ENCODE measurements at places on chromosomes 3 and 15.

- DNase-seq: peak; percentile 3
Observed at GRCh38 chr15:66008940-66009562, 139.8 kb downstream of the RAB11A start.

- DNase-seq: peak; percentile 45
Observed at GRCh38 chr3:40152482-40153133, 156.9 kb upstream of the EIF1B start.

GRCh38 chr3:114551770-114552526 lies 258.1 kb downstream of the TIGIT start:
- peak; percentile 82 for DNase-seq

GRCh38 chr3:98588065-98588464 lies 5.3 kb downstream of the CPOX start:
- no peak for DNase-seq

- DNase-seq: peak; percentile 80
Observed at GRCh38 chr15:57510647-57511046, 81.1 kb upstream of the MYZAP start.

DNA sequence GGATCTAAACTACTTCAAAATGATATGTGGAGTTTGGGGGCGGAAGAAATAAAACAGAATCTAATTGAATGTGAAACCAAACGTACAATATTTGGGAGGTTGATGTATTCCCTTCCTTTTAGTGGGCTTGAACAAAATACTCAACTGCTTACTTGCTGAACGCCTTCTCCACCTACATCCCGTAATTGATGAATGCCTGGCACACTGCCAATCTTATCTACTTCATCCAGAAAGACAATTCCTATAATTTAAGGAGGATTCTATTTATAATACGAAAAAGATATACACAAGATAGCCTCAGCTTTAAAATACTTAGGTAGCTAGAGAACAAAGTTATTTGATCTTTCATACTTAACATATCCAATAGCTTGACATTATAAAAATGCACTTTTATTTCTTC lies 23.1 kb upstream of the PDCD7 start:
- no peak for DNase-seq

GRCh38 chr15:69893086-69893485 lies 204.6 kb downstream of the TLE3 start:
- DNase-seq: no peak

GRCh38 chr15:33382491-33382890 lies 71.7 kb downstream of the RYR3 start:
- no peak for DNase-seq

GRCh38 chr3:81699536-81700320 lies 61.7 kb downstream of the GBE1 start:
- DNase-seq: no peak

- DNase-seq: no peak
Observed at GRCh38 chr3:152193673-152194267, 75.0 kb upstream of the MBNL1 start.

GRCh38 chr3:45078910-45079522 lies 52.9 kb downstream of the CLEC3B start:
- no peak for DNase-seq

GRCh38 chr3:166580561-166580960 lies 743.3 kb upstream of the BCHE start:
- no peak for DNase-seq

DNA sequence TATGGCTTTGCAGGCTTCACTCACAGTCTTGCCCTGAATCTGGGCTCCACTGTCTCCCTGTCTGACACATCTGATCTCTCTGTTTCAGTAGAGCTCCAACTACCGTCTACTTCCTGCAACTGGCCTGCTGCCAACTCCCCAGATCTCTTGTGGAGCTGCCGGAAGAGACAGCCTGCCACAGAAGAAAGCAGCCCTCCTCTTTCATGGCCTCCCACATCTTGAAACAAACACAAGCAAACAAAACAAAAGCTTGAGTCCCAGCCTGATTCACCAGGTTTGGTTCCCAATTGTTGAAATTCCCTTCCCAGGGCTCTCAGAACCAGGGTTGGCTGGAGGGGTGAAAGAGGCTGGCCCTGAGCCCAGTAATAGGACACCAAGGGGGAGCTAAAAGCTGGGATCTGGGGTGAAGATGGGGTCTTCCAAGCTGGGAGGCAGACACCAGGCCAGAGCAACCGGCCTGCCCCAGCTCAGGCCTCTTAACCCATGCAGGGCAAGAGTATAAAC lies 55.3 kb upstream of the CA12 start:
- peak; percentile 87 for DNase-seq

GRCh38 chr3:107294117-107294516 lies 83.1 kb upstream of the CCDC54 start:
- DNase-seq: no peak

- DNase-seq: no peak
Observed at GRCh38 chr3:186544281-186544680, at the start of gene CRYGS. Gene CRYGS (minus strand): TSS chr3:186544380. CDS start chr3:186544326, 54 bp downstream.

DNA sequence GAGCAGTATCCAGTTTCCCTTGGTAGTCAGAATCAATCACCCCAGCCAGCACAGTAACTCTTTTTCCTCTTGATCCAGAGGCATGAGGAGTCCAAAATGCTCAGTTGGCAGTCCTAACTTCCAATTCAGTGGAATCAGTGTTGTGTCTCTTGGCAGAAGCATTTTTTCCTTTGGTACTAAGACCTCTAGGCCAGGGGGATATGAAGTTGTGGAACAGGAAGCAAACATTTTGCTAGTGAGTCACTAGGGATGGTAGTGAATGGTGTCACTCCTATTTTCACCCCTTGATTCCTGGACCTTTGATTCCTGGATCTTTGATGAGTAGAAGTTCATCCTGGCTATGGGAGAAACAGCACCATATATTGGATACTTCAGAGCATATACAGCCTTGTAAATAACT lies 70.5 kb upstream of the ALDH1A3 start:
- DNase-seq: peak; percentile 7

- peak; percentile 6 for DNase-seq
Observed at GRCh38 chr3:62277450-62277849, 95.9 kb downstream of the FEZF2 start.

GRCh38 chr15:52076889-52077781 lies 35.4 kb downstream of the BCL2L10 start:
- peak; percentile 90 for DNase-seq

DNA sequence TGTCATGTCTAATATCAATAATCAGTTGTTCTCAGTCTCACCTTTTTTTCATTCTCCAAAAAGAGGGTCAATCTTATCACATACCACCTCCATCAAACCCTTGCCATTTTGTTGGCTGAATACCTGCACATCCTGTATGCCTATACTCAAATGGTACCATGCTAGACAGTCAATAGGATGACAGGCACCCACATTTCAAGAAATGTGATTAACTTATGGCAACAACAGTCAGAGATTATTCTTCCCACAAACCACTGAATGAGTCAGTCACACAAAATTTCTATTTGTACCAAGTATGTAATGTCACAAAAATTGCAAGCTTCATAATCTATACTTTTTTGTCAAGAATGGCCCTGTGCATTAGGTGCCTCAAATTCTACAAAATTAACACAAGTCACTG lies 5.1 kb upstream of the SLC27A2 start:
- DNase-seq: no peak

DNA sequence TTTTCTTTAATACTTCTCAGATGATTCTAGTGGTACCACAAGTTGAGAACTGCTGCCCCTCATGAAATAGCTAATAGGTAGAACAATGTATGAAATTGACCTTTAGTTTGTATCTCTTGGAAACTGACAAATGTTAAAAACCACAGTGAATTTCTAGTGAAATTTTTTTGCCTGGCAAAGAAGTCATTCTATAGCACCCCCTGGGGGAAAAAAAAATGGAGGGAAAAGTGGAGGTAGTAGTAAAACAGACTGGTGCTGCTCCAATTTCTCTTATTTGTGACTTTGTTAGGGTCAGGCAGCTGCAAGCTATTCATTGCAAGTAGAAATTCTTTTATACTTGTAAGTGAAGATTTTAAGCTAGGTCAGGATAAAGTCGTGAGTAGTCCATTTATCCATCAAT lies 605.0 kb downstream of the NLGN1 start:
- no peak for DNase-seq

DNA sequence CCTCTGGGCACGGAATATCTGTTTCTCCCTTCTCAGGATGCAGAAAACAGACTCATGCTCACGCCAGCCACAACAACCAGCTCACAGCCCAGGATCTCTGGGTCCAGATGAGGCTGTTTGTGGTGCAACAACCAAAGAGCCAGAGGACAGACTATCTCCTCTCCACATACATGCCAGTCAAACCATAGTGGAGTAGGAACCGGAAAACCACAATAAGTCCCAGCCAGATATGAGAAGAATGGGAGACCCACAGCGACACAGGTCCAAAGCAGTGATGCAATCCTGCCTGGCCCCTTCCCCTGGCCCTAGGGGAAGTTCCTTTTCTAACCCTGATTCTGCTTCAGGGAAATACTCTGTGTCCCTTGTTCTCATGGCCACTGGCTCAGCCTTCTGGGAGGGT lies 27.6 kb downstream of the MEX3B start:
- no peak for DNase-seq

DNA sequence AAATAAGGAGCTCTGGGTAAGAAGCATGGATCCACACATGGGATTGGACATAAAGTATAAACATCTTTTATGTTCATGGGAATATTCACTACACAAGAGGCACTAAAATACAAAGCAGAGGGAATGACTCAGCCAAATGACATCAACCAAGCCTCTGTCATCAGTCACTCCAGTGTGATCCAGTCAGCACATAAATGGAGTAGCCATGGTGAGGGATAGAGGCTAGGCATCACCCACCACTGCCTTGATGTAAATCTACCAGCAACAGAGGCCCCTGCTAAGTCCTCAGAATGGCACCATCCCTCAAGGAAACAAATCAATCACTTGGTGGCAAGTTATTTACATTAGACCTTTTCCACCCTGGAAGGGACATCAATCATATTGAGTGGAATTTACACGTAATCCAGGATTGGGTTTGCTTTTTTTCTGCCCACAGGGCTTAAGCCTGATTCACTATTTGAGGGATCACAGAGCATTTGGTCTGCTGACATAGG lies 27.2 kb downstream of the VEPH1 start:
- DNase-seq: peak; percentile 77

GRCh38 chr15:99435113-99435695 lies 130.6 kb upstream of the MEF2A start:
- no peak for DNase-seq

- peak; percentile 2 for DNase-seq
Observed at GRCh38 chr3:98333989-98334606, 19.6 kb upstream of the OR5K4 start.

GRCh38 chr15:75054172-75054897 lies 30.9 kb downstream of the PPCDC start:
- no peak for DNase-seq

- no peak for DNase-seq
Observed at GRCh38 chr3:193801097-193801496, 208.1 kb downstream of the OPA1 start.

DNA sequence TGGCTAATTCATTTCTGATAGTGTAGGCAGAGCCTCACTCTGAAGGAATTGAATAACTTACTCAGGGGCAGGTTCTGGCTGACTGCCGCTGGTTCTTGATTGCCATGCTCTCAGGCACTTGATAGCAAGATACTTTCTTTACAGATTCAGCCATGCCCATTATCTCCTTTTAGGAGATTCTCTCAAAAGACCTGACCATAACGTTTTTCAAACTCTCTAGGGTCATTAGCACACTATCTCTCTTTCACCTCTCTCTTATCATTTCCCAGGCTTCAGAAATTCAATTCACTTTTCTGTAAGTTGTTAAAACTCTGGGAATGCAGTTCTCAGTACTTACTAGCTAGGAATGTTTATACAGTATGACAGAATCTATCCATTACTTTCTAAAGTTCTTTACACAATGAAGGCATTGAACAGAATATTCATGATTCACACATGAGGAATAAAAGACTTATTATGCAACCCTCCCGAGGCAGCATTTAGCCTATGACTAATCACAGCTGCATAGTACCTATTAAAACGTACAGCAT lies 850.3 kb upstream of the CADM2 start:
- peak; percentile 42 for DNase-seq
